Right lung (tissue), 10 donors: ENCODE measurements at places on chromosomes 5 and 9. TPM values are rescaled to one million over a fixed set of nuclear protein-coding genes. Genes with fewer than 3 reads are reported as not detected.
A peak's percentile ranks its signal among the peaks of the same experiment; 100 is the strongest.

Gene BAAT
- polyA plus RNA-seq = 0.74 TPM

- no peak for DNase-seq
These were observed 46.6 kb upstream of the IL17B start for GRCh38 chr5:149425729-149426128.

DNA sequence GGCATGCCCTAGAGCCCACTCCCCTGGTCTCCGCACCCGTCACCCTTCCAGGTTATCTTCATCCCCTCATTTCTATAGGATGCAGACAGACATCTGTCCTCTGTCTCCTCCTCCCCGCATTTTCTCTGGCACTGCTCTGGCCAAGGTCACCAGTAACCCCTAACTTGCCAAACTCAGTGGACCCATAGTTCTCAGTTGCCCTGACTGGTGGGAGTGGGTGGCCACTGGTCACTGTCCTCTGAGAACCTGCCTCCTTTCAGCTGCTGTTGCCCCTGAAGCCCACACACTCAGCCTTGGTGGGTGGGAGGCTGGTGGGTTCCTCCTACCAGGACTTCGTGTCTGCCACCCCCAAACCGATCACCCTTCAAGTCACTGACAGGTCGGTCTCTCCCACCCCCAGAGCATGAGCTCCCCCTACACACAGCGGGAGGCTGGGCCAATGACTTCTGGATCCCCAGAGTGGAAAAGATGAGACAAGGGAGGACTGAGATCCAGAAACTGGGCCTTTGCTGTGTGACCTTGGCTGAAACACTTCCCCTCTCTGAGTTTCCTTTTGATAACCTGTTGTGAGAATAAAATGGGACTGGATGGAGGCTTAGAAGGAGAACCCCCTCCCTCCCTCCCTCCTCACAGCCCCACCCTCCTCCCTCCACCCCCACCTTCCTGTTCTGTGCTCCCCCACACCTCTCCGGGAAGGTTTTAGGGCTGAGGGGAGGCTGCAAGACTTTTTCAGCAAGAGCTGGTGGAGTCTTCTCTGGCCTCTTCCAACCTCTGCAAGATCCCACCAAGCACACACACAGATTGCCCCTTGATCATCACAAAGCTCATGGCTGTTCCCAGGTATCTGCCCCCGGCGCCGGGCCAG lies 2.4 kb upstream of the DBN1 start:
- no peak for DNase-seq

Gene WASHC1
- polyA plus RNA-seq = 19.0 TPM

Gene IGFBPL1
- polyA plus RNA-seq = 1.3 TPM

DNA sequence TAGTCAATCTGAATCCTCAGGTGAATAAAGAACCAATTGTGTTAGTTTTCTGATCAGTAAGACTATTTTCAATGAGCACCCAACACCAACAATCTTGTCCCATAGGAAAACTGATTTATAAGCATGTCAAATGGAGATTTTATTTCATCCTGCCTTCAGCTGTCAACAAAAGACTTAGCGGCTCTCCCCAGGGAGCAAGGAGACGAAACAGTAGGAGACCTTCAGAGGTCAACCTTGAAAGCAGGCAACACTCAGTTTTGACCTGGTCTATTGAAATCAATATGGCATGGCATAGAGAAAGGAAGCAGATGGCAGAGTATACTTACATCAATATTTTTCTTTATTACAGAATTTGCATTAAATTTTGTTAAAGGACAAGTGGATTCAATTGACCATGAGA lies 34.1 kb downstream of the ZNF622 start:
- DNase-seq = no peak

DNA sequence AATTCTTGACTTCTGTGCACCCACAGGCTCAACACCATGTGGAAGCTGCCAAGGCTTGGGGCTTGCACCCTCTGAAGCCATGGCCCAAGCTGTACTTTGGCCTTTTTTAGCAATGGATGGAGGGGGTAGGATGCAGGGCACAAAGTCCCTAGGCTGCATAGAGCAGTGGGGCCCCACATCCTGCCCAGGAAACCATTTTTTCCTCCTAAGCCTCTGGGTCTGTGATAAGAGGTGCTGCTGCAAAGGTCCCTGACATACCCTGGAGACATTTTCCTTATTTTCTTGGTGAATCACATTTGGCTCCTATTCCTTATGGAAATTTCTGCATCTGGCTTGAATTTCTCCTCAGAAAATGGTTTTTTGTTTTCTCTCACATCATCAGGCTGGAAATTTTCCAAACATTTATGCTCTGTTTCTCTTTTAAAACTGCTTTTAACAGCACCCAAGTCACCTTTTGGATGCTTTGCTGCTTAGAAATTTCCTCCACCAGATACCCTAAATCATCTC lies 482.7 kb upstream of the TLE4 start:
- DNase-seq = no peak

Gene PCDHAC2
- polyA plus RNA-seq = 2.4 TPM

- DNase-seq = no peak
These were observed 50.4 kb upstream of the ARAP3 start for GRCh38 chr5:141732417-141732816.

DNA sequence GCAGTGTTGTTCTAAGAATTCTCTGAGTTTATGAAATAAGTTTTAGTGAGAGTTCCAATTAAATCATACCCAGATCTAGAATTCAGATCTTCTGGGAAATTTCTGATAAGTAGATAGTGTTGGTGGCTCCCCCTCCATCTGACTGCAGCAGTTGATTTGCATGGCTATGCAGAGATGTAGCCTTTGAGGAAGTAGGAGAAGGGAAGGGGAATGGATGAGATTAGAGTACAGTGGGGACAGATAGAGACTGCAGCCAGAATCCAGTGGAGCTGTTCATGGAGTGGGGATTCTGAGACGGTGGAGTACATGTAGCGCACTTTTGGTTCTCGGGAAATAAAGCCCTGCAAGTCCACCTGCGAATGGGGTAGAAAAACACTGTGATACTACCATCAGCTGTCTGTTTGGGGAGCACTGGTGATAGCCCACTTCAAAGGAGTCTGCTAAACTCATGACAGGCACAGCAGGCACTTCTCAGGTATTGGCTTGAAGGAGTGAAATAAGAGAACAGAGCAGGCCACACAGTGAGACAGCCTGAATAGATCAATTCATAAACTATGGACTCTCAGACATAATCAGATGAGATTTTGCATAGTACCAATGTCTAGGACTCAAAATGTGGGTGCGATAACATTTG lies 96.8 kb downstream of the ALDH1A1 start:
- no peak for DNase-seq

GRCh38 chr5:16883176-16883575 lies 52.9 kb downstream of the MYO10 start:
- DNase-seq = no peak

- DNase-seq = no peak
These were observed 64.6 kb upstream of the GRIA1 start for GRCh38 chr5:153425914-153426313.

- peak; percentile 9 for DNase-seq
These were observed 1074.2 kb upstream of the WWC1 start for GRCh38 chr5:167217097-167217743.

GRCh38 chr9:130766021-130766926 lies 68.8 kb upstream of the ABL1 start:
- no peak for DNase-seq

DNA sequence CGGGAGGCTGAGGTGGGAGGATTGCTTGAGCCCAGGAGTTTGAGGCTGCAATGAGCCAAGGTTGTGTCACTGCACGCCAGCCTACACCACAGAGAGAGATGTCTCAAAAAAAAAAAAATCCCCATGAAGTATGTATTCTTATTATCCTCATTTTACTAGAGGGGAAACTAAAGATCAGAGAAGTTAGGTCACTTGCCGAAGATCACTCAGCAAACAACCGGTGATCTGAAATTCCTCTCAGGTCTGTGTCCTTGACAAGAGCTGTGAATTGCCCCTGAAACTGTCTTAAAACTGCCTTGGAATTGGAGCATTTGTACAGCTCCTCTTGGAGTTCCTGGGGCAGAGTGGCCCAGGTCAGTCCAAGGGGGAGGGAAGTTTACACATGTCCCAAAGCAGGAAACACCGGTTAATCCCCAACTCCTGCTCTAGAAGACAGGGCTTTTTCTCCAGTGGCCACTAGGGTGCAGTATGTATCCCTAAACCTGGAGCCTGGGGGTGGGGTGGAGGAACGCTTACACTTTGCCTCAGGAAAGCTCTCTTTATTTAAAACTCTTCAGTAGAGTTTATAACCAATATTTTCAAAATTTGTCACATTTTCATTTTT lies 27.6 kb downstream of the AQP7 start:
- peak; percentile 56 for DNase-seq

- DNase-seq = no peak
These were observed 6.1 kb downstream of the TNFSF8 start for GRCh38 chr9:114924327-114924726.

DNA sequence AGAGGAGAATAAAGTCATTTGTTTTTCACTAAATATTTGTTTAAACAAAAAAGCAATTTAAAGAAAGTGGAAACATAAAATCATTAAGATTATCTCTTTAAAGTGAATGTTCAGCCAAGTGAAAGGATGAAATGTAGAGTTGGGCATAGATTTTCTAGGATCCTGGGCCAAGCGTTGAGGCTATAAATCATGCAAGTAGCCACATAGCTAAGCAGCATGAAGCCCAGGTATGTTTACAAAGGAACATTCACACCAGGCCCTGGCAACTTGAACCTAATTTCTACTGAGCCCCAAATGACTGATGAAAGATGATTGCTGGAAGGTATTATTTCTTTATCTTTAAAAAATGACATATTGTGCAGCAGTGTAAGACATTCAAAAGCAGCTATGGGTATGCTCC lies 461.8 kb downstream of the MAT2B start:
- no peak for DNase-seq

Gene OR1Q1
- polyA plus RNA-seq = not detected

DNA sequence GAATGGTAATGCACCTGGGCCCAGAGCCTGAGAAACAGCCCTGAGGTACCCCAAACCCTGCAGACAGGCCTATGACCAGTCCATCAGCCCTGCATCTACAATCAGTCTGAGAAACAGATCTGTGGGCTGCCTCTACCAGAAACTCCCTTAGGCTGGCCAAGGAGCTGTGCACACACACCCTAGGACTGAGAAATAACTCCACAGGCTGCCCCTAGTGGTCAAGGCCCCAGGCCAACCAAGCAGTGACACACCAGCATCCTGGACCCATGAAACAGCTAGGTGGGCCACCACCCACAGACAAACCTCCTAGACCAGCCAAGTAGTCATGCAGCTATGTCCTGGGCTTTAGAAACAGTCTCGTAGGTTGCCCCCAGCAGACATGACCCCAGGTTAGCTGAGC lies 253.6 kb upstream of the VLDLR start:
- DNase-seq = no peak

DNA sequence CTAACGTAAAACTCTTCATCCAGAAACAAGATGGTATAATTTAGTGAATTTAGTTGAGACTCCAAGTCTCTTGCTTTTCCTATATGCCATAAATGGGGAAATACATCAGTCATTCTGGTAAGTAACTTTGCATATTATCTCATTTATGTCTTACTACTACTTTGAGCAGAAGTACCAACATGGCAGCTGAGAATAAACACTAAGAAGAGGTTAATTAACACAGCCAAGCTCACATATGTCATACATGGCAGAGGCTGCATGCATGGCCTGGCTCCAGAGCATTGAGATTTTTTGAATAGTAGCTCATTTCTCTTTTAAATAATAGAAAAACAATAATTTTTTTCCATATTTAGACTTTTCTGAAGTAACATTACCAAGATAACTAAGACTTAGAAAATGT lies 54.3 kb downstream of the CERT1 start:
- DNase-seq = no peak

GRCh38 chr5:10366310-10367272 lies 13.1 kb downstream of the MARCHF6 start:
- no peak for DNase-seq

DNA sequence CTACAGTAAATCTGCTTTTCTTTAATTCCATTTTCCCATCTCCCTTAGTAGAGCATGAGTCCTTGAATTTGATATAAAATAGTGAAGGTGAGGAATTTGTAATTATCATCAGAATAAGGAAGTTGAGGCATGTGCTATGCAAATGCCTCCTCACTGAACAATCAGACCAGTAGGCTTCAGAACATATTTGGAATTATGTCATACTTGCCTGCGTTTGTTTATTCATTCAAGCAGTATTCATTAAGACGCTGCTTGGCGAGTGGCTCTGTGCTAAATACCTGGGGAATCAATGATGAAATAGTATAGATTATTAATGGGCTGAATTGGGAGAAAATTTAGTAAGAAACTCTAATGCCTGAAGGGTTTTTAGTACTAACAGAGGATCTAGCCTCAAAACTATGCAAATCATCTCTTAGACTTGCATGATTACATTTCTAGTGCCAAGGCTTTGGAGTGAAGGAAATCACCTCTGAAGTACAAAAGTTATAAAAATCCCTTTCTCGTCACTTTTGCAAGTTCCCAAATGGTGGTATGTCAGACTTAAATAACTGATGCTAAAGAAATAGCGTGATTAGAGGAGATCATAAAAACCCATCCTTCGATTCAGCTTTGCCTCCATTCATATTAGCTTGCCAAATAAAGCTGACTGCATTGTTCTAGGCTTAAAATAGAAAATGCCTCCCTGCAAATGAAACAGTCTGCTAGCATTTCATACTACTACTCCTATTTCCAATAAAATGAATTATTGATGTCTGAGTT lies 141.7 kb downstream of the PCSK5 start:
- no peak for DNase-seq

GRCh38 chr5:1974501-1975405 lies 92.0 kb upstream of the IRX4 start:
- DNase-seq = no peak

GRCh38 chr9:33443464-33444154 lies 3.8 kb downstream of the AQP3 start:
- no peak for DNase-seq

GRCh38 chr9:130101915-130102314 lies 48.2 kb downstream of the GPR107 start:
- DNase-seq = no peak

- DNase-seq = no peak
These were observed 11.5 kb downstream of the RGS3 start for GRCh38 chr9:113475031-113475430.

GRCh38 chr9:106149956-106150355 lies 455.6 kb downstream of the TMEM38B start:
- DNase-seq = no peak

Gene ANKRD20A1
- 0.61 TPM for polyA plus RNA-seq

- DNase-seq = no peak
These were observed 189.6 kb downstream of the ARHGEF28 start for GRCh38 chr5:73815631-73816030.

DNA sequence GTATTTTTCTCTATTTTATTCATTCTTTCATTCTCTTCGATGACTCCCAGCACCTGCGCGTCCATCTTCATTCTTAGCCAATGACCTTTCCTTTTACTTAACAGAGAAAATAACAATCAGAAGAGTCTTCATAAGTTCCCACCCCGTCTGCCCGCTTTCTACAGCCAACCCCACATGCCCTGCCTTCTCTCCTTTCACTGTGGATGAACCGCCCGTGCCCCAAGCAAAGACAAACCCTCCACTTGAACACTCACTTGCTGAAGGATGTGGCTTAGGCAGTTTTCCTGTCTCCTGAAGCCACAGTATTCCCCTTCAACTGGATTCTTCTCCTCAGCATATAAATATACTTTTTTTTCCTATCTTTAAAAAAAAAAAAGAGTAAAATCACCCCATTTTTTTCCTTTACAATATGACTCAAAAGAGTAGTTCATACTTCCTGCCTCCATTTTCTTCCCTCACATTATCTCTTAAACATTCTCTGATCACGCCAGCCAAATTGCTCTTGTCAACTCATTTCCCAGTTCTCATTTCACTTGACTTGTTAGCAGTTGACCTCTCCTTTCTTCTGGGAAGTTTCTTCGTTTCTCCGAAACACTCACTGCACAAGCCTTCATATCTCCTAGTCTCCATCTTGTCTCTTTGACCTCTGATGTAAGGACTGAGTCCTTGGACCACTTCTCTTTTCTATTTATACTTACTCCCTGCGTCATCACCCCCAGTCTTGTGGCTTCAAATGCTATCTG lies 11.1 kb downstream of the NIPSNAP3B start:
- no peak for DNase-seq
